Right lung (tissue), 10 donors: ENCODE measurements at places on chromosomes 12 and 14. TPM values are rescaled to one million over a fixed set of nuclear protein-coding genes. Genes with fewer than 3 reads are reported as not detected.

DNA sequence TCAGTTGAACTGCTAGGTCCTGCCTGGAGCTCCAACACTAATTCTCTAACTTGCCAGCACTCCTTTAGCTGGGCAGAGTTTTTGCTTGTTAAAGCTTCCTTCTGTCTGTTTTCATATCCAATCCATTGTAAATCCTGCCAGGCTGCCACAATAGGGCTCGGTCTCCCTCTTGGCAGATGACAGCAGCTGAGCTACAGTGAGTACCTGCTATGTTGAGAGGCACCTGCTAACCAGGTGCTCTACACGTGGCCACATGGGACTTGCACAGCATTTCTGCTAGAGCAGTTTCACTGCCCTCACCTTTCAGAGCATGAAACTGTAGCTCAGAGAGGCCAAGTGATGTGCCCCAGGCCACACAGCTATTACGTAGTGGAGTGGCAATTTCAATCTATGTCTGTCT, 106.6 kb upstream of the NOS1 start:
- DNase-seq, result no peak

- DNase-seq, result no peak
Observed at GRCh38 chr14:35368139-35368460, 36.4 kb downstream of the NFKBIA start.

DNA sequence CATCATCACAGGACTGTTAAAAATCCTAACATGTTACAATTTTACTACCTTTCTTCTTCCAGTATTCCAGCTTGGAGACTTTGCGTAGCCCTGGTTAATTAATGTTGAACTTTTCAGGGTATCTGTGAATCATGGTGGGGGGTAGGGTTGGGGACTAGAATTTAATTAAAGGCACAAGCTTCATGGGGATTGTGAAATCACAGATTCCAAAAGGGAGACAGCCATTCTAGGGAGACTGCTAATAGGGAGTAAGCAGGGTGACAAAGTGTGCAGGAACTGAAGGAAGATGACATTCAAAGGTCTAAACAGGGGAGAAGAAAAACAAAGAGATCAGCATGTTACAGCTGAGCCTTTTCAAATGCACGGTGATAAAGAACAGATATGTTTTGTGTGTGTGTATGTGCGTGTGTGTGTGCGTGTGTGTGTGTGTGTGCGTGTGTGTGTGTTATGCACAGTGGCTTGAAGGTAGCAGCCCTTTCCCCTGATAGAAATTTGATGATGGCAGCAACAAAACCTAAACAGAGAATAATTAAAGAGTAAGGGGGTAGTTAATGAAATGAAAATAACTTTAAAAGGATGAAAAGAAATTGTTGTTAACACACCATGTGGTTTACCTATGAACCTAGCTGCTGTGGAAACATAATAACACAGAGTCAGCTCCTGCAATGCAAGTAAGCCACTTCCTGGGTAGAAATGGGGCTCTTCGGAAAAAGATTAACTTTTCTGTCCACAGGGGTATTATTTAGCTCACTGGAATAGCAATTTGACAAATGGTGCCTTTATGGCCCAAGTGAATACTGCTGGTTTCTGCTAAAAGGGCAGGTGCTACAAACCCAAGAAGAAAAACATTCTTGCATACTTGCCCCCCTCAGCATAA, 581.7 kb downstream of the DIO2 start:
- DNase-seq, result no peak

- DNase-seq, result no peak
Observed at GRCh38 chr14:54589076-54589475, 22.1 kb downstream of the SAMD4A start.

DNA sequence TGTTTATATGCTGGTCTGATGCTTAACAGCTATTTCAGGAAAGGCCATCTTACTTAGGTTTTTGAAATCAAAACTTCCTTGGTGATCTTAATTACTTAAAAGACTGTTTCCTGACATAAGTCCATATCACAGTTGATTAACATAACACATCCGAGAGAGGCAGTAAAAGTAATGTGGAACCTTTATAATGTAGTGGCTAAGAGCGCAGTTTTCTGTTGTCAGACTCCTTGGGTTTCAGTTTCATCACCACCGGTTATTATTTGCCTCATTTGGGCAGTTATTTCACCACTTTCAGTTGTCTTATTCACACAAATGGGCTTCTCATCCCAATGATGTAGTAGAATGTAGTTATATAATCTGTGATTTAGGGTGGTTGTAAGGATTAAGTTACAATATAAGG, 30.9 kb downstream of the TBC1D15 start:
- no peak for DNase-seq

DNA sequence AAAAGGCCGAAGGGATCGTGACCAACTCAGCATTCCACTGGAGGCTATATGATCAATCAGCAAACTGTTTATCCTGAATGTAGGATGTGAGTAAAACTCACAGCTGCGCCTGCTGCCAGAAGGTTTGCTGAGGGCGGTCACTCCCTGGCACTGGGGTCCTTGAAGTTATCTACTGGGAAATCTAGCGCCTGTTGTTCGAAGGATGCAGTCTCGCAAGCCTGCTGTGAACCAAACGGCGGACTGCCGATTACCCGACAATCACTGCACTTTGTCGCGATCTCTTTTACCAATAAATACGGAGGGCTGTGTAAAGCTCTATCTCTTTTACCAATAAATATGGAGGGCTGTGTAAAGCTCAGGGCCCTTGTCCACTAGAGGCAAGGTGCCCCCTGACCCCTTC, 12.9 kb downstream of the DDX51 start:
- no peak for DNase-seq

Gene NFE2
- 5.1 TPM for polyA plus RNA-seq

Gene ACSS3
- 28.4 TPM for polyA plus RNA-seq

Gene KRT6C
- not detected for polyA plus RNA-seq

Gene A2M
- 2,366 TPM for polyA plus RNA-seq

Gene FAM216A
- polyA plus RNA-seq, result 19.8 TPM

Gene C14orf180
- polyA plus RNA-seq, result not detected

Gene HOXC6
- 5.1 TPM for polyA plus RNA-seq

Gene TMEM30B
- polyA plus RNA-seq, result 22.4 TPM
